ELR (cell line): ENCODE measurements at places on chromosomes 4 and X.

DNA sequence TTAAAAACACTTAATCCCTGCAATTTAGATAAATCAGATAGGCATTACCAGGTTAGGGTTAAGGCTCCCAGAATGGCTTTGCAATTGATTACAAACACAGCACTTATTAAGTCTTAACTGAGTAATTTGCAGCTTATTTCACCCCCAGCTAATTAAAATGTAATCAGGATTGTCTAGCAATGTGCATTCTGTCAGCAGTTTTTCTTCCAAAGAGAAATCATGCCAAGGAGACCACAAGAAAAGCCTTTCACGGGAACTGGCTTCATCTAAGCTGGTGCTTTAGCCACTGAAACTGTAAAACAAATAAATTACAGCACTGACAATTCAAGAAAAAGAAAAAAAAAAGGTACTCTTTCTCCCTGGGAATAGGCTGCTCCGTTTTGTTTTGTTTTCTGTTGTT is 2.1 kb downstream of the ANOS1 start:
- no peak for DNase-seq

- peak; percentile 10 for DNase-seq
Observed at GRCh38 chrX:115232933-115233496, 881 bp downstream of the LRCH2 start.

DNA sequence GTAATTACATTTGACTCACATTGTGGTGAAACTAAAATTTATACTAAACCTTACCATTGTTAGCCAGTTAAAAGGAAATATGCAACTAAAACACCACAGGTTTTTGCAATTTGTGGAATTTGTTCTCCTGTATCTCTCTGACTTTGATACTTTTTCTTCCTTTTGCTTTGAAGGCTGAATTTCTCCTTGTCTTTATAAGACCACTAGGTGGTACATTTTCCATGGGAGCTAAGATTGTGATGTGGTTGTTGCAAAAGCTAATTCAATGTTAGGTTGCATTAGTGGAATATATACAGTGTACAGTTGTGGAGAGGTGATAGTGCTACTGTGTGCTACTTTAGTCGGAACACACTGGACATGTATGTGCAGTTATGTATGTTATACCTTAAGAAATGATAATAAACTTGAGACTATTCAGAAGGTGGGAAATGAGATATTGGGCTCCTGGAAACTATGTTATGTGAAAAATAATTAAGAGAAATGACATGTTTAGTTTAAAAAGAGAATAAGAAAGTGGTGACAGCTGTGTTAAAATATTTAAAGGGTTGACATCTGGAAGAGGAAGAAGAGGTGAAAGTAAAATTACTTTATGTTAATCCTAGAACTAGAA is 70.3 kb downstream of the ARL9 start:
- DNase-seq: peak; percentile 68

DNA sequence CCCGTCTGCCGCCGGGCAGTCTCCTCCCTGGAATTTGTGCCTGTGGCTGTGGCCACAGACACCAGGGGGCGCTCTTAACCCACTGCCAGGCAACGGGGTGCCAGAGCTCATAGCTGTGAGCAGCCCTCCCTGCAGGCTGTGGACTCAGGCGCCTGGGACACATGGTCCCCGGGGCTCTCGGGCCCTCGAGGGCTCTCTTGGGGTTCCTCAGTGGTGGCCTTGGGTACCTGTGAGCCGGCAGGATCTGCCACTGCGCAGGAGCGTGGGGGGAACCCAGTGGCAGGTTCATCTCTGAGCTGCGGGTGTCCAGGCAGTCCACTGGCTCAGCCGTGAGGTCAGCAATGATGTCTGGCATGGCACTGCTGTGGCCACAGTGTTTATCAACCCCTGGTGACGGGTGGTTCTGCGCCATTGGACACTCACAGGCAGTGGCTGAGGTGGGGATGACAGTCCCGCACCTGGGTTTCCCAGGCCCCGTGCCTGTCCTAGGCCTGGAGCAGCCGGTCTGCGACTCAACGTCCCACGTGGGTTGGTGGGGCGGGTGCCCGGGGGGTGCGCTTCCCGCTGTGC is 37.2 kb downstream of the PCGF3 start:
- DNase-seq: peak; percentile 53

DNA sequence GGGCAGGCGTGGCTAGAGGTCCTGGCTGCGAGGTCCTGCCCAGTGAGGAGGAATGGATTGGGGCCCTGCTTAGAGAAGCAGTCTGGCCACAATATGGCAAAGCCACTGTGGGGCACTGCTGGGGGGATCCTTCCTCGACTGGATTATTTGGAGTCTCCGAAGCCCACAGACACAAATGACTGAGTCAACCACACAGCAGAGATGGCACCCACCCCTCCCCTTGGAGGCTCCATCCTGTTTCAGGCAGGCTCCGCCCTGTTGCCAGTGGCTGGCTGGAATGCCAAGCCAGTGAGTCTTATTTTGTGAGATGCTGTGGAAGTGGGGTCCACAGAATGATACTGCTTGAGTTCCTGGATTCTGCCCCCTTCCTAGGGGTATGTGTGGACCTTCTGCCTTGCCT is 363.9 kb downstream of the PPP1R2C start:
- DNase-seq: no peak

DNA sequence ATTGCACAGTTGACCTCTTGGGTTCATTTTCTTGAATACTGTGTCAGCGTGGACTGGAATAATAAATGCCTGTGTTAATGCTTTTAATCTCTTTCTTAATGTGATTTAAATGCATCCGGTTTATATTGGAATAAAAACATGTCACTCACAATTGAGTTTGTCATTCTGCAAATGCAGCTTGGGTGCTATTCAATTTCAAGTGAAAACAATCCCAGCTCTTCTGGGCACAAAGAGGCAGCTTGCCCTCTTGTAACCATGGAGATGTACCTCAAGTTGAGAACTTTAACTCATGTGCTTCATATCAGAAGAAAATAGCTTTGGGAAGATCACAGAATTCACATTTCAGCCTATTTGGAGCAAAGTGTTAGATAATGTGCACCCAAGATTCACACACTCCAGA is 355.7 kb upstream of the GNPDA2 start:
- no peak for DNase-seq

DNA sequence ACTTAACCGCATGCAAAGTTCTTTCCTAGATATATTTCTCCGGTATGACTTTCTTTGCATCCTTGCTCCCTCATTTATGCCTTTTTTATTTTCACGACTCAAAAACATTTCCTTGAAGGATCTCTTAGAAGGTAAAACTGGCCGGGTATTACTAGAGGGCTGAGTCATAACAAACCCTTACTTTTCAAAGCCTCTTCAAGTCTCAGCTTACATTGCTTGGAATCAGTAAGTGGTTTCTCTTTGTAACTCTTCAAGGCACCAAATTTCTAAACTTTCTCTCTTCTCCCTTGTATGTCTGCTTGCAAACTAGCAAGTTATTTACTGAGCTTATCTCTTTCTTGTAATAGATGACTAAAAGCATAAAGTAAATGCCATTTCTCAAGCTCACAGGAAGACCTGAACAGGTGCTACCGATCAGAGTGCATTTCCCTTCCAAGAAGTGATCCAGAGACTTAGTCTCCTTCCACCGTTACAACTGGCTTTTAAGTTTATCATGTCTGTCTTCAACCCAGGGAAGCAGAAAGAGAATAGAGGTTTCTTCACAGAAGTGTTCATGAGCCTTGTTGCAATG is 75.5 kb downstream of the ANXA10 start:
- DNase-seq: no peak

- no peak for DNase-seq
Observed at GRCh38 chr4:13396161-13396560, 88.0 kb downstream of the RAB28 start.

GRCh38 chrX:123425904-123426303 is 241.8 kb downstream of the GRIA3 start:
- DNase-seq: no peak

- DNase-seq: peak; percentile 35
Observed at GRCh38 chrX:153926858-153927671, 1.0 kb upstream of the ARHGAP4 start.

DNA sequence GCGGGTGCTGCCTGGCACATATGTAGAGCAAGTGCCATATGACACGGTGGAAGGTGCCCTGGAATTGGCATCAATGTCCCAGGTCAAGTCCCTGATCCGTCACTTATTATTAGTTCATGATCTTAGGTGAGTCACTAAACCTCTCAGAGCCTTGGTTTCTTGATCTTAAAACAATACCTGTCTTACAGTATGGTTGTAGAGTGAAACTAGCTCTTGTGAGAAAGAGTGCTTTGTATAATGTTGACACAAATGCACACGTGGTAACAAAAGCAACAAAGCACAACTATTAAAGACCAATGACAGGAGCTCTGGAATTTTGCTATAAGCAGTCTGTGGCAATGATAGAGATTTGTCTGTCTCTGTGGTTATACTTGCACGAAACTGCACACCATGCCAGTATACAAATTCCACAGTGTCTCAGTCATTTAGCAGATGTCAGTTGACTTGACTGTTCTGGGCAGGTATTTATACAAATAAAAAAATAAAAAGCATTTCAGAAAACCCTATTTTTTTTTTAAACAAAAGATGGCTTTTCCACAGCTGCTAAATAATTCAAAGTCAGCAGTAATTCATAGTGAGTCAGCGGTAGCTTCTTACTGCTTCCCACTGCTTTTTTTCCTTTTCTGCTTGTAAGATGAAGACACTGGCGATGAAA is 19.7 kb upstream of the ACSL1 start:
- DNase-seq: peak; percentile 34

DNA sequence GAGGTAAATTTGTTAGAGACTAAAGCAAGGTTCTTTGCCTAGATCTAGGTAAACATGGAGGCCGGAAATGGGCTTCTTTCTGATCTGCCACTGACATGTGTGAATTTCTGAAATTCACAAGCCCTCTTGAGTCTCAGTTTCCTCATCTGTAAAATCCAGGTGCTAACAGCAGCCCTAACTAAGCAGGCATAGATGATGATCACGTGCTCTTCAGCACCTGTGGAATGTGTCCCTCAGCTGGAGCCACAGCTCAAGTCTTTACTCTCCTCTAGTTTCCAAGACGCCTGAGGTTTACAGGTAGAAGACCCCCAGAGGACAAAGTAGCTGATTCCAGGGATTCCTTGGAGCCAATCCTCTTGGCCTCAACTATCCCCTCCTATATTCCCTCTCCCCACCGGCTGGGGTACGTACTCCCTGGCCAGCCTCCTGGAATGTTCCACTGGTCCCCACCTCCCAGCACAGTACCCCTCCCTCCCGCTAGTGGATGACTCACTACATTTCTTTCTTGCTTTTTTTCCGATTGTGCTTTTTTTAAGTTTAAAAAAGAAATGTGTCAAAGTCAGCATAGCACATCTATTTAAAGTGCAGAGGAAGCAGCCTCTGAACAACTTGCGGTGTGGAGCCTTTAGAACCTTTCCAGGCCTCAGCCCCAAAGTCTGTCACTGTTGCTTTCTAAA is 98.4 kb downstream of the PHKA2 start:
- DNase-seq: no peak

- no peak for DNase-seq
Observed at GRCh38 chrX:71629467-71629866, 11.2 kb upstream of the CXCR3 start.
